ENCODE measurements at places on chromosomes 12 and 14.
A peak's percentile ranks its signal among the peaks of the same experiment; 100 is the strongest.

DNA sequence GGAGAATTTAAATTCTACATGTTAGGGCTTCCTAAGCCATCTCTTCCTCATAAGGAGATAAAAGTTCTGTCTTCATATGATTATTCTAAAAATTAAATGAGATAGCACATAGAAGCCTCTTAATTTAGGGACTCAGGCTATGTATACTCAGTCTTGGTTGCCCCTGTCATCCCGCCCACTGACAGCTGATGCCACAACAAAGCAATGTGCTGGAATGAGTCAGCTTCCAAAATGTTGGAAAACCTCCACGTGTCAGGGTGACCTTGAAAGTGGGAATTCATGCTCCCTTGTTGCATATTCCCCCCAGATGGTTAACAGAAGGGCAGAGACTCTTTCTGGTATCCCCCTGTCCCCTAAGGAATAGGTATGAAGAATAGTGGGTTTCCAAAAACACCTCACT, 238.0 kb upstream of the DDHD1 start:
- DNase-seq: no peak

GRCh38 chr12:108823804-108824203, 33.6 kb downstream of the SSH1 start:
- DNase-seq: no peak

- no peak for DNase-seq
These were observed 274.4 kb downstream of the LRIG3 start for GRCh38 chr12:58645946-58646345.

- DNase-seq: no peak
These were observed 320.4 kb upstream of the PDE3A start for GRCh38 chr12:20047901-20048300.

GRCh38 chr12:65192963-65193516, 23.7 kb downstream of the LEMD3 start:
- DNase-seq: no peak

GRCh38 chr12:21797539-21797938, 23.0 kb upstream of the KCNJ8 start:
- no peak for DNase-seq

GRCh38 chr14:65371784-65372183, 40.7 kb upstream of the FUT8 start:
- DNase-seq: no peak

- no peak for DNase-seq
These were observed 39.3 kb downstream of the RBM19 start for GRCh38 chr12:113926788-113927187.

GRCh38 chr12:106429636-106430035, 72.1 kb downstream of the POLR3B start:
- DNase-seq: no peak

DNA sequence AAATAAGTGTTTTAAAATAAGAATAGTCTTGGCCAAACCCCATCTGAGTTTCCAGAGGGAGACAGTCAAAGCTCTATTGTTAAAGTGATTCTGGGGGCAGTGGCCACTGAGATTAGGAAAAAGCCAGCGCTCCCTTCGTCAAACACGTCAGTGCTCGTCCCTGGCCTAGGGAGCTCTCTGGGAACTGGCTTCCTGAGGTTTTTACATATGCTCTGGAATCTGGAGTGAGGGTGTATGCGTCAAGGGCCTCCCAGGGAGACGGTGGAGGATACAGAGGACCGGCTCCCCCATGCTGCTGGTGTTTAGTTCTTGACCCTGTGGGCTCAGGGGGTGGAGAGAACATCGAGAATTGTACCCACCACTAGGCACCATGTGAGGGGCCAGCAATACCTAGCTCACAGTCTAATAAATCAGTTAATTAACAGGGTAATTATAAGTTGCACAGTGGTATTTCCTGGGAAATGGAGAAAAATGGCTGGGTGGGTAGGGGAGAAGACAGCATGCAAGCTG, 87.0 kb downstream of the SLC25A47 start:
- no peak for DNase-seq

GRCh38 chr12:125081427-125081826, 16.2 kb downstream of the AACS start:
- DNase-seq: no peak

DNA sequence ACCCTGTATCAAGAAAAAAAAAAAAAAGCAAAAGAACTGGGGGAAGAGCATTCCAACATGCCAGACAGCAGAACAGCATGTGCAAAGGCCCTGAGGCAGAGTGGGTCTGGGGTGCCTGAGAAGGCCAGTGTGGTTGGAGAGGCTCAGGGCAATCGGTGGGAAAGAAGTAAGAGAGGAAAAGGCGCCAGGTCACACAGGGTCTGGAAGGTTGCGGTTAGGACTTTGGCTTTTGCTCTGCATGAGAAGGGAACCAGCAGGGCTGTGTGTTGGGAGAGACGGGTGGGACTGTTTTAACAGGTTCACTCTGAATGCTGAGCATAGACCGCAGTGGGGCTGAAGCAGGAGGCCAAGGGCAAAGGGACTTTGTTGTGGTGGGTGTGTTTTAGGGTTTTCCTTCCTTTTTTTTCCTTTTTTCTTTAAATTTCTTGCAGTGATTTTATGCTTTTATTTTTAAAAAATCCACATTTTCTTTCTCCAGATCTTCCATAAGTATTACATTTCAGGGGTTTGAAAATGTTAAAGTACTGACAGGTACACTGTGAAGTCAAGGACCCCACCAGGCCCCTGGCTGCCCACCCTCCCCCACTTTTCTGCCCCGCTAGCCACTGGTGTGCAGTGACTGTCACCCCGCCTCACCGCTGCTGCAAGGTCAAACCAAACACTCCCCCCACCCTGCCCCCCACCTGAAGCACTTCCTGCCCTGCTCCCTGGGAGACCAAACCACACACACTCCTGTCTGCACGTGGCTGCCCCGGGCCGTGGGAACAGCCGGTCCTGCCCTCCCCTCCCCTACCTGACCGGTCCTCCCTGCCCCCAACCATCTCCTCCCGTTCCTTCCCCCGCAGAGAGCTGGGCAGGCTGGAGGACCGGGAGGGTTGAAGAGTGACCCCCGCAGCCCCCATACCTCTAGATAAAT, 30.0 kb downstream of the DTX1 start:
- no peak for DNase-seq

- DNase-seq: no peak
These were observed 254.0 kb upstream of the KITLG start for GRCh38 chr12:88834226-88834625.

- no peak for DNase-seq
These were observed 117.1 kb downstream of the RTN1 start for GRCh38 chr14:59753512-59753911.

DNA sequence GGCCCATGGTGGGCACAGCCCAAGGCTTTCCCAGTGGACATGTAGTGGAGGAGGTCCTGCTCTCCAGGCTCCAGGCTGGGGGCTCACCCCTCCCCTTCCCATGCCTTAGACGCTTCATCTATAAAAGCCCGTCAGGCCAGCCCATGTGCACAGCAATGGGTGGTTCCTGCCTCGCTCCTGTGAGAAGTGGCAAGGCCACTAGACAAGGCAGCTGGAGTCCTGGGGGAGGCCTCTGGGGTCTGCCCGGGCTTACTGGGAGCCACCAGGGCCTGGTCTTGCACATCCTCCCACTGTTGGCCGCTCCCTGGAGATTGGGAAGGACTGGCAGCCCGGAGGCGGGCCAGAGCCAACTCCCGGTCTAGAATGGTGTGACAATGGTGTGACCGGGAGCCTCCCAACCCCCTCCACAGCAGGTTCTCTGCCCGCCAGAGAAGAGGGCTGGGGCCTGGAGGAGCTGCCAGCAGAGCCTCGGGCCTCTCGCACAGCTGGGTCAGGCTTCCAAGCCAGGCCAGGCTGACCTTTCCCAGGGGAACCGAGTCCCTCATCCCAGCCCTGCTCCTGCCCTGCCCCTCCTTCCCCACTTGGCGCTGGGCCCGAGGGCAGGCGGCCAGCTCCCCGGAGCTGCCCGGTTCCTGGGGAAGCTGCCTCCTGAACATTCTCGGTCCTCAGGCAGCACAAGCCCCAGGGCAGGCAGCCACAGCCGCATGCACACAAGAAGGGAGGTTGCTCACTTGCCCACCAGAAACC, 97.9 kb downstream of the RFLNA start:
- no peak for DNase-seq

DNA sequence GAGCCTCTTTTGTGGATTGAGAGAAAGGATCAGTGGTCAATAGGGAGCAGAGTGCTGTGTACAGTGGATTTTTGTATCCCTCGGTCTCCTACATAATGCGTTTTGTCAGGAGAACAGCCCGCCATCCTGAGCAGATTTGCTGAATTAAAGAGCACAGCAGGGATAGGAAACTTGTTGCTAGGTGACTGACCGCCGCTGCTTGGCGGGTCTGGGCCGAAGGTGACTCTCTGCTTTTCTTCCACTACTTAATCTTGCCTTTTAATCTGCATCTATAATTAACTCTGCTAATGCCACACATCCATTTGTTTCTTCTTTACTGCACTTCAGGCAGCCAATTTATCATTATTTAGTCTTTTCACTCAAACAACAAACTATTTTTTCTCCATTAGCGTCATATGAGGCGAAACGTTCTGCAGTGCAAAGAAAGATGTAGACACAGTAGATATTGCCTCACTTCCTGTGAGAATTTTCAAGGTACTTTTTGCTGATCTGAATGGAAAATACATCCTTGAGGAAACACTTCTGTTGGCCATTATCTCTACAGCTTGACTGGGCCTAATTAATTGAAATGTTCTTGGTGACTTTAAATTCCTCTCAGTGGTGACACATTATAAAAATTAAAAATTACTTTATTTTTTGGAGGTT, 108.0 kb downstream of the PPM1A start:
- DNase-seq: no peak

DNA sequence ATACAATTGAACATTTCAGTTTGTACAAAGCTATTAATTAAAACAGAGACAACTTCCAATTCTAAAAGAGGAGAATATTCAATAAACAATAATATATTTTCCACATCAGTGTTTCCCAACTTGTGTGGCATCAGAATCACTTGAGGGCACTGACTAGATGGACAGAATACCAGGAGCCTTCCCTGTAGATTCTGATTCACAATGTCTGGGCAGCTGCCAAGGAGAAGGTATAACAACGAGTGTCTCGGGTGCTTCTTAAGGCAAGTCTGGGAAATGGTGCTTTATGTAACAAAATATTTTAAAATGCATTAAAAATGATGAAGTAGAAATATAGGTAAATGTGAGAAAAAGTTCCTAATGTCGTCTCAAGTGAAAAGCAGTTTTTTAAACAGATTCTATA, 26.2 kb downstream of the GALC start:
- DNase-seq: no peak

GRCh38 chr14:24434036-24434435, 4.3 kb downstream of the KHNYN start:
- DNase-seq: no peak

GRCh38 chr12:3157581-3158323, 80.6 kb downstream of the TSPAN9 start:
- no peak for DNase-seq

- DNase-seq: no peak
These were observed 15.4 kb downstream of the RECQL start for GRCh38 chr12:21485998-21486397.

- DNase-seq: no peak
These were observed 6.6 kb downstream of the DLK1 start for GRCh38 chr14:100733152-100733850.

DNA sequence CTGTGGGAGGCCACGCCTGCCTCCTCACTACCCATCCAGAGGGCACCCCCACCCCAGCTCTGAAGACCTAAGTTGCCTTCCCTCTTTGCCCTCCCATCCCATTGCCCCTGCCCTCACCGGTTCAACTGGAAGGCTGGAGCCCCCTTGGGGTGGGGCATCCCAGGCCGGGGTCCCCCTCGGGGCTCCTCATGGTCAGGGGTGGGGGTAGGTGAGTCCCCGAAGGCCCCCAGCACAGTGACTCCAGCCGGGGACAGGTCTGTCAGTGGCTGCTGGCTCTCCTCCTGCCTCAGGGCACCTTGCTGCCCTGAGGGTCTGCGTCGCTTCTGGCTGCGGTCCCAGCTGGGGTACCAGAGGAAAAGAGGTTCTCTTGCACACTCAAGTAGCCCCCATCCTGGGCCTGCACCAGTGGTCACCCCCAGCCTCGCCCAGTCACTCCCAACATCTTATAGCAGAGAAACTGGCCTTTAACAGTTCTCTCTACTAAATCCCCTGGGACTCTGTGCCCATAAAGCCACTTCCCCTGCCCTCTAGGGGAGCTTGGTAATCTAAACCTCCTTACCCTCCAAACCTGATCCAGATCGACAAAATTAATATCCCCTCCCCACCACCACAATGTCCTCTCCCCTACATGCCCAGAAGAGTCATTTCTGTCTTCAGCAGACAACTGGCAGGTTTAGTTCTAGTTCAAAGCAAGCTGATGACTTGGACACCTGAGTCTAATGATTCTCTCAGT, 5.1 kb downstream of the PIANP start:
- DNase-seq: no peak

GRCh38 chr12:13362260-13362841, 165.8 kb downstream of the EMP1 start:
- DNase-seq: peak; percentile 4

DNA sequence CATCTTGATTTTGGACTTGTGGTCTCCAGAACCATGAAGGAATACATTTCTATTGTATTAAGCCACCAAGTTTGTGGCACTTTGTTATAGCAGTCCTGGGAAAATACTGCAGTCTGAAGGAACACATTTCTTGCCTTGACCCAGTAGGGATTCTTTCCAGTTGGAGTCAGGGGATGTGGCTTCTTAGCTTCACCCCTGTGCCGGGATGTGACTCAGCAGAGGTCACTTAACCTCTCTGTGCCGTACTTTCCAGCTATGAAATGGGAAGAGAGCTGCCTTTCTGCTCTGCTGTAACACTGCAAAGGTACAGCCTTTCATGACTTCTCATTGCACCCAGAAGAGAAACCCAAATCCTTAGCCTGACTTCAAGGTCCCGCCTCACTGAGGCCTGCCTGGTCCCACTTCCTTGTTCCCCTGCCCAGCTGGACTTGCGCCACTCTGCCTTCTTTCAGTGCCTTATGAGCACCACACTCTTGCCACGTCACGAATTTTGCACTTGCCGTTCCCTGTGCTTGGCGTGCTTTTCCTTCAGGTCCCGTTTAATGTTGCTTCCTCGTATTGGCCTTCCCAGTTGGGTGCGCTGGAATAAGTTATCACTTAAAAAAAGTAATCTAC, 24.2 kb downstream of the CHST11 start:
- DNase-seq: no peak

DNA sequence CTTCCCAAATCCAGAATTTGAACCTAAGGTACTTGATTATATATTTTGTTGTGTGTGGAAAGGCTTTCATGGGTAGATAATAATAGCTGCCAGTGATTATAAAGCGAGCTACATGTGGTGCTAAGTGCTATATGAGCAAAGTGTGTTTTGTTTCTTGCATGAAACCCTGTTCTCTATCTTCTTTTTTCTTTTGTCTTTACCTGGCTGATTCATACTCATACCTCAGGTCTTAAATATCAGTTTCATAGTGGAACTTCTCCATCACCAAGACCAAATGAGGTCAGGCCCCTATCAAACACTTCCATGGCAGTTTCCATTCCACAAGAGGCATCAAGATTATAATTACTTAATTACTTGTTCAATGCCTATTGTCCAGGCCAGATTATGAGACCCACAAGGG, 6.9 kb downstream of the MAP3K9 start:
- DNase-seq: no peak

- DNase-seq: no peak
These were observed 155.0 kb downstream of the NUAK1 start for GRCh38 chr12:105983622-105984320.
